ENCODE measurements at places on chromosomes 5 and 9.

GRCh38 chr9:70425192-70425591 is 10.7 kb upstream of the KLF9 start:
- no peak overlapping the region for H3K27ac ChIP-seq
- DNase-seq = no peak
- no peaks in the 10 kb centered on the region for H3K36me3 ChIP-seq
- no peaks in the 10 kb centered on the region for H3K27me3 ChIP-seq

- H3K4me1 ChIP-seq = peaks cover 26% of the 10 kb centered on the region
- DNase-seq = no peak
These were observed 719 bp downstream of the NOL8 start for GRCh38 chr9:92324431-92324830.

DNA sequence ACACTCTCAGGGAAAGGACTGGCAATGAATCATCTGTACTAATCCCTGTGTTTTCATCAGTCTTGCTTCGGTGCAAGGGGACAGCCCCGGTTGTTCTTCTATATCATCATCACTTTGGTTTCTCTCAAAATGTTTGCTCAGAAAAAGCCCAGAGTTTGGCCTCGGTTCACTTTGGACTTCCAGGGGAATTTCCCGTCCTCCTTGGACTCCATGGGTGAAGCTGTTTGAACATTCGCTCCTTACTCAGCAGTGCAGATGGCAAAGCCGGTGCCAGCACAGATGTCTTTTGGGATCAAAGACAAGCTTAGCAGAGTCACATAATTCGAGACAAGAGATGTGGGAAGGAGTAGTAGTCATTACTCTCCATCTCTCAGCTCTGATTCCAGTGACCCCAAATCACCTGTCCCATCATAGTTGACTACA is 69.8 kb upstream of the TNFSF8 start:
- H3K4me1 ChIP-seq = peaks cover 12% of the 10 kb centered on the region
- H3K27ac ChIP-seq = no peak overlapping the region
- no peak overlapping the region for H3K4me3 ChIP-seq

DNA sequence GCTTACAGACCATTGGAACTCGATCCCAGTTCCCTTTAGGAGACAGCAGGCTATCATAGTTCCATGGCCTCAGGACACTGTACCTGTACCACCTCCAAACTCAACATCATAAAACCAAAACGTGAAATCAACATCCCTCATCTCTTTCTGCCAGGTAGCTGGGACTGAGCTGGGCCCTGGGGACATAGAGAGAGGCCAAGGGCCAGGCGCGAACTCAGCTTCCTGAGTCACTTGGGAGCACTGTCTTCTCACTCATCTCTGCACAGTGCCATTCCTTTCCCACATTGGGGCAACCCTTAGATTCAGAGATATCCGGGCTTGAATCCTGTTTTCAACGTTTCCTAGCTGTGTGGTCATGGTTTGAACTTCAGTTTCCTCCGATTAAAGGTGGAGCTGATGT is 12.2 kb downstream of the DAB2IP start:
- H3K36me3 ChIP-seq = no peaks in the 10 kb centered on the region
- DNase-seq = no peak
- H3K4me3 ChIP-seq = no peak overlapping the region
- H3K27me3 ChIP-seq = no peaks in the 10 kb centered on the region
- no peaks in the 10 kb centered on the region for H3K4me1 ChIP-seq

GRCh38 chr5:176429972-176430371 is 13.6 kb upstream of the CLTB start:
- no peak for DNase-seq
- H3K27ac ChIP-seq = no peak overlapping the region
- H3K36me3 ChIP-seq = no peaks in the 10 kb centered on the region
- no peaks in the 10 kb centered on the region for H3K27me3 ChIP-seq
- H3K4me3 ChIP-seq = no peak overlapping the region

DNA sequence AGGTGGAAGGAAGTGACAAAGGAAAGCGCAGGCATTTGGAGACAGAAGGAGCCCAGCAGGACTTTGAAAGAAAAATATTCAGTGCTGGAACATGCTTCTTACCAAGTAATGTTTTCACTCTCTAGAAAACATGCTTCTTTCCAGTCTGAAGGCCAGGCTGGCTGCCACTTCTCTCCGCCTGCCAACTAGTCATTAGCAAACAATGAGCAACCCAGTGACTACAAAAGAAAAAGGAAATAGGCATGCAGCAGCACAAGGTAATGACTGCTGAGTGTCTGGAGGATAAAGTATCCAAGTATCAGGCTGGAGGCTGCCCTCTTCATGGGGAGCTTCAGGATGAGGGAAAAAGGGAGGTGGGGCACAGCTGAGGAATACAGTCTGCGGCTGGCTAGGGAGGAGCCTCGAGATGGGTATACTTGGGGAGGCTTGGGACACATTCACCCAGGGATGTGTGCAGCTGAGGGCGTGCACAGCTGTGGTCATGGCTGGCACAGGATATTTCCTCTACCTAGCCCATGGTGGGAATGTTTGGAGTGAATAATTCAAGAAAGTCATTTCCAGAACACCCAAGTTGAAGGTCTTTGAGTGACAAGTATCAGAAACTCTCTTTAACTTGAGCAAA is 161.5 kb upstream of the KIF2A start:
- no peaks in the 10 kb centered on the region for H3K27me3 ChIP-seq
- H3K27ac ChIP-seq = no peak overlapping the region
- no peak for DNase-seq
- H3K4me1 ChIP-seq = no peaks in the 10 kb centered on the region
- no peak overlapping the region for H3K4me3 ChIP-seq
- H3K36me3 ChIP-seq = no peaks in the 10 kb centered on the region

DNA sequence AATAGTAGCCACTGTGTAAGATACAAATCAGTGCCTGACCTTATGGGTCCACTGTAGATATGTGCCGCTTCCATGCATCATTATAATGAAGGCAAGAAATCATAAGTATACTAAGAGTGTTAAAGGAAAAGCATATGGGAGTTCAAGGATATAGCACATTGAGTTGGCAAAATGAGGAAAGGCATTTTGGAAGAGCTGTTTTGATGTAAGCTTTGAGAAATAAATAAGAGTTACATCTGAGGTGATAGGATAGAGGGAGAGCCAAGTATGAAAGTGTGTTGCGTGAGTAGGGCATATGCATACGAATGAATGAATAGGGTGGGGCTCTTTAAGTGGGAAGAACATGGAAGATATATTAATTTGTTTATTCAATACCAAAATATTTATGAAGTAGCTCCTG is 101.0 kb upstream of the DMAC1 start:
- no peaks in the 10 kb centered on the region for H3K36me3 ChIP-seq
- no peak for DNase-seq
- H3K27me3 ChIP-seq = no peaks in the 10 kb centered on the region

DNA sequence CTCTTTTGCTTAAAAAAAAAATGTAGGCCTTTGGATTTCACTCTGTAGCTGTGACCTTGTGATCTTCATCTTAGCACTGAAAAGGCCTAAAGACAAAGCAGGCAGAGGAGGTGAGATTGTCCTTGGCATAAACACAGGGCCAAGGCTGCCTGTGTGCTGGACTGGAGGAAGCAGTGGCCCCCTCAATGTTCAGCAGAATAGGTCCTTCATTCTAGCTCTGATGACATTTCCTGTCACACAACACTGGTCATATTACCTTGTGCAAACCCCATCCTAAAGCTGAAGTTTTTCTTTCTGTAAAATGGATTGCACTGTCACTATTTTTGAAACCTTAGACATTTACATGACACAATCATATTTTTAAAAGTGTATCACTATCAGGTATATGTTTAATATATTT is 147.4 kb downstream of the INSYN2B start:
- no peaks in the 10 kb centered on the region for H3K36me3 ChIP-seq
- DNase-seq = no peak
- no peak overlapping the region for H3K27ac ChIP-seq
- no peaks in the 10 kb centered on the region for H3K4me1 ChIP-seq

GRCh38 chr9:89465001-89465451 is 32.9 kb downstream of the SEMA4D start:
- no peak for DNase-seq
- H3K4me1 ChIP-seq = peaks cover 100% of the 10 kb centered on the region
- no peaks in the 10 kb centered on the region for H3K27me3 ChIP-seq
- H3K4me3 ChIP-seq = peak overlapping the region; percentile 43
- peak overlapping the region; percentile 73 for H3K27ac ChIP-seq
- H3K36me3 ChIP-seq = peaks cover 4% of the 10 kb centered on the region

GRCh38 chr5:169302491-169303118 is 1.7 kb upstream of the SLIT3 start:
- no peak overlapping the region for H3K27ac ChIP-seq
- no peaks in the 10 kb centered on the region for H3K36me3 ChIP-seq
- DNase-seq = no peak
- H3K27me3 ChIP-seq = peaks cover 6% of the 10 kb centered on the region

DNA sequence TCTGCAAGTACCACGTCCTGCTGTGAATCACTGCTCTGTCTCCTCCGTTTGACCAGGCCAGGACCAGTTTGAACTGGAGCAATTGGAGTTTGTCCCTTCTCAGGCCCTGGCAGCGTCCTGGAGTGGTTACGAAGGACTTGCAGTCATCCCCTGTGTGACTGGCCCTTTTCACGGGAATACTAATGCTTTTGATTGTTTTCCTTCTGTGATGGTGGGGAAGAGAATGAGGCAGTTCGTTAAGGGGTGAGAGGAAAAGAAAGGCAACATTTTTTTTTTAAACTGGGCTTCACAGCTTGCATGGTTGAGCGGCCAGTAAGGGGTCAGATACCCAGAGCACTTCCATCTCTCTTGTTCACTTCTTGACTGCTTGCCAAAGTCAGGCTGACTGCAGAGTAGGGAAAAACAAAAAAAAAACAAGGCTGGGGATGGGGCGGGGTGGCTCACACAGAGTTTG is 153.5 kb upstream of the STK32A start:
- H3K27me3 ChIP-seq = no peaks in the 10 kb centered on the region
- DNase-seq = no peak
- no peaks in the 10 kb centered on the region for H3K36me3 ChIP-seq
- H3K27ac ChIP-seq = no peak overlapping the region
- H3K4me3 ChIP-seq = no peak overlapping the region
- H3K4me1 ChIP-seq = no peaks in the 10 kb centered on the region

DNA sequence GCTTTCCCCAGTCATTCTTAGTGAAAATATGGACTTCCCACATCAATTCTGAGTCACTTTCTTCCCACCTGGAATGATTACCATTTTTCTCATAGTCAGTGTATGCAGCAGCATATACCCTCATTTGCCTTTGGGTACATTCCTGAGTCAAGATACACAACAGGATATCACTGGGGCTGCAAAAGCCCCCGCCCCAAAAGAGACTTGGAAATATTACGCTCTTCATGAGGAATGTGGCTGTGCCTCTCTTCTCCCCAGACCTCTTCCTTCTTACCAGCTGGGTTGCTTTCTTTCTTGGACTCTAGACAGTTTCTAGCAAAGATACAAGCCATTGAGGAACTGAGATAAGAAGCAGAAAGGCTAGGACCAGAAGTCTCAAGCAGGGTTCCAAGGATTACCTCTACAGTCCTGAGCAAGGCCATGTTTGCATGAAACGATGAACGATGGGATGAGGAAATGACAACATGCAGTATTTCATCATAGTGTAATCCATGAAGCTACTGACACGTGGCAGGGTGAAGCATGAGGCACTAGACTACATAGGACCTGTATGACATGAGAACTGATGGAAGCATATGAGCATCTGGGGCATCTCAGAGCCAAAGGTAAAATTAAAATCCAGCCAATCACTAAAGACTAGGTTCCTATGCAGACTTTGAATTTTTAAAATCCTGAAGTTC is 218.1 kb downstream of the RAB3C start:
- no peaks in the 10 kb centered on the region for H3K4me1 ChIP-seq
- H3K36me3 ChIP-seq = no peaks in the 10 kb centered on the region
- H3K27ac ChIP-seq = no peak overlapping the region
- H3K4me3 ChIP-seq = no peak overlapping the region
- no peak for DNase-seq

DNA sequence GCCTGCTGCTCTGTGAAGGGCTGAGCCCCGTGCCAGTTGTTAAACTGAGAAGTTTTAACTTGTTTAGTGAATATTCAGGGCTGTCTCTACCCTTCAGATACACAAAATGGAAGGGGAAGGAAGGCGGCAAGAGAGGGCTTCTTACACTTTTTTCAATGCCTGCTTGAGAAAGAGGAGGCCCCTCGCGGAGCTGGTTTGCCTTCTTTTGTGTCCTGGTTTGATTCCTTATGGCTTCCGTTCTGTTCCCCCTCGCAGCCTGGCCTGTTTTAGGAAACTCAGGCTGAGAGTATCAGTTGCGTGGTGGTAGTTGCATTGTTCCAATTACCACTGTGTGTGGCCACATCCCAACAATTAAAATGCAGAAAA is 1.0 kb downstream of the FAM53C start:
- peaks cover 29% of the 10 kb centered on the region for H3K4me1 ChIP-seq
- peaks cover 5% of the 10 kb centered on the region for H3K36me3 ChIP-seq
- DNase-seq = no peak
- no peaks in the 10 kb centered on the region for H3K27me3 ChIP-seq
- peak overlapping the region; percentile 74 for H3K4me3 ChIP-seq

- no peak overlapping the region for H3K4me3 ChIP-seq
- H3K4me1 ChIP-seq = no peaks in the 10 kb centered on the region
- DNase-seq = no peak
- H3K36me3 ChIP-seq = no peaks in the 10 kb centered on the region
These were observed 7.5 kb upstream of the CRB2 start for GRCh38 chr9:123348317-123348992.

GRCh38 chr9:95494022-95494415 is 22.8 kb downstream of the PTCH1 start:
- peak overlapping the region; percentile 64 for H3K27ac ChIP-seq
- no peaks in the 10 kb centered on the region for H3K36me3 ChIP-seq
- H3K27me3 ChIP-seq = no peaks in the 10 kb centered on the region
- no peak overlapping the region for H3K4me3 ChIP-seq

GRCh38 chr9:23821375-23822181 is 4.5 kb downstream of the ELAVL2 start:
- no peaks in the 10 kb centered on the region for H3K4me1 ChIP-seq
- H3K4me3 ChIP-seq = no peak overlapping the region
- no peaks in the 10 kb centered on the region for H3K36me3 ChIP-seq
- DNase-seq = no peak
- no peak overlapping the region for H3K27ac ChIP-seq
- peaks cover 5% of the 10 kb centered on the region for H3K27me3 ChIP-seq

GRCh38 chr9:27109621-27110020 is 596 bp downstream of the TEK start:
- H3K27me3 ChIP-seq = no peaks in the 10 kb centered on the region
- H3K36me3 ChIP-seq = no peaks in the 10 kb centered on the region
- no peak overlapping the region for H3K27ac ChIP-seq
- H3K4me1 ChIP-seq = no peaks in the 10 kb centered on the region
- DNase-seq = no peak
- no peak overlapping the region for H3K4me3 ChIP-seq

GRCh38 chr5:79934681-79935080 is 56.4 kb downstream of the MTX3 start:
- no peak overlapping the region for H3K4me3 ChIP-seq
- no peaks in the 10 kb centered on the region for H3K4me1 ChIP-seq
- H3K27me3 ChIP-seq = no peaks in the 10 kb centered on the region
- H3K36me3 ChIP-seq = no peaks in the 10 kb centered on the region

All from CD4-positive, alpha-beta memory T cell (primary cell).